ENCODE measurements at places on chromosomes 3 and 15. TPM values are rescaled to one million over a fixed set of nuclear protein-coding genes. Genes with fewer than 3 reads are reported as not detected.
A peak's percentile ranks its signal among the peaks of the same experiment; 100 is the strongest.

The MYO5C gene
- 28.4 TPM for total RNA-seq

DNA sequence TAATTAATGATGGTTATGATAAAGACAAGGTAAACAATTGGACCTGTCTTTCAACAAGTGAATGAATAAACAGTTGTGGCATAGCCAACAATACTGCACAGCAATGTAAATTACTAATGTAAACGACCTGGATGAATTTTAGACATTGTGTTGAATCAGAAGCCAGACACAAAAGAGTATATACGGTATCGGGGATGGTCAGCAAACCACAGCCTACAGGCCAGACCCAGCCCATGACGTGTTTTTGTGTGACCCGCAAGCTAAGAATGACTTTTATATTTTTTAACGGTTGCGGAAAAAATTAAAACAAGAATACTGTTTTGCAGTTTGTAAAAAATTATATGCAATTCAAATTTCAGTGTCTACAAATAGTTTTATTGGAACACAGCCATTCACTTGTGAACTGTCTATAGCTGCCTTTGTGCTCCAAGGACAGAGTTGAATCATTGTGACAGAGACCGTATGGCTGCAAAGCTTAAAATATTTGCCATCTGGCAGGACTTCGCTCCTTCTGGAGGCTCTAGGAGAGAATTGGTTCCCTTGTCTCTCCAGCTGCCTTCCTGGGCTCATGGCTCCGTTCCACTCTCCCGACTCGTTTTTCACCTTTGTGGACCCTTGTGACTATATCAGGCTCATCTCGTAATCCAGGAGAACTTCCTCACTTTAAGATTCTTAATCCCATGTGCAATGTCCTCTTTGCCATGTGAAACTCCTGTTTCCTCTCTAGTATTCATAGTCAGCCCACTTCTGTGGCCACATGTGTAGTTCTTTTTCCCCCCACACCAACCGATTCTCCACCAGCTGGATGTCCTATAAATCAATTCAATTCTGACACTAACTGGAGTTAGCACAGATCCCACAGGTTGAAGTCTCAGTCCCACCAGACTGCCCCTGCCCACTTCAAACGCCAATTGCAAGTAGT lies 72.7 kb downstream of the CMTM8 start:
- no peaks in the 10 kb centered on the region for H3K4me1 ChIP-seq
- H3K27me3 ChIP-seq = no peaks in the 10 kb centered on the region
- peak; percentile 75 for DNase-seq
- H3K36me3 ChIP-seq = no peaks in the 10 kb centered on the region
- no peak overlapping the region for H3K27ac ChIP-seq
- H3K4me3 ChIP-seq = no peak overlapping the region

DNA sequence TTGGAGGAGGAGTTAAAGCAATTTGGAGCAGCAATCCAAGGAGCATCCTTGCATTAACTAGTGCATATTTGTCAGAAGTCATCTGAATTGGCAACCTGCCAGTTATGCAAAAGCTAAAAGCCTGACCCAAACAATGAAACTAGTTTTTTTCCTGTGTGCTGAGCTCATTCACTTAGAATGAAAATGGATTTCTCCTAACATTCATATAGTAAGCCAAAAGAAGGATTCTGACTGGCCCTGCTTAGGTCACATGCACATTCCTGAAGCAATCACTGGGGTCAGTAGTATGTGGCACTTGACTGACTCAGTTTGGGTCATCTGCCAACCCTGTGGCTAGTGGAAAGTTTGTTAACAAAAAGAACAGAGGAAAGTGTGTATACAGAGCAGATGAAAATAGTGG lies 30.5 kb downstream of the OXSM start:
- DNase-seq = peak; percentile 66
- H3K27ac ChIP-seq = no peak overlapping the region
- H3K4me1 ChIP-seq = no peaks in the 10 kb centered on the region
- H3K36me3 ChIP-seq = no peaks in the 10 kb centered on the region
- no peaks in the 10 kb centered on the region for H3K27me3 ChIP-seq
- H3K4me3 ChIP-seq = no peak overlapping the region

GRCh38 chr3:81554801-81555200 lies 206.6 kb downstream of the GBE1 start:
- H3K4me3 ChIP-seq = no peak overlapping the region
- H3K36me3 ChIP-seq = no peaks in the 10 kb centered on the region
- no peak overlapping the region for H3K27ac ChIP-seq
- H3K4me1 ChIP-seq = peaks cover 5% of the 10 kb centered on the region

GRCh38 chr15:53274630-53275029 lies 484.5 kb upstream of the ONECUT1 start:
- H3K27ac ChIP-seq = no peak overlapping the region
- no peaks in the 10 kb centered on the region for H3K27me3 ChIP-seq
- no peaks in the 10 kb centered on the region for H3K36me3 ChIP-seq
- DNase-seq = no peak
- H3K4me1 ChIP-seq = no peaks in the 10 kb centered on the region

DNA sequence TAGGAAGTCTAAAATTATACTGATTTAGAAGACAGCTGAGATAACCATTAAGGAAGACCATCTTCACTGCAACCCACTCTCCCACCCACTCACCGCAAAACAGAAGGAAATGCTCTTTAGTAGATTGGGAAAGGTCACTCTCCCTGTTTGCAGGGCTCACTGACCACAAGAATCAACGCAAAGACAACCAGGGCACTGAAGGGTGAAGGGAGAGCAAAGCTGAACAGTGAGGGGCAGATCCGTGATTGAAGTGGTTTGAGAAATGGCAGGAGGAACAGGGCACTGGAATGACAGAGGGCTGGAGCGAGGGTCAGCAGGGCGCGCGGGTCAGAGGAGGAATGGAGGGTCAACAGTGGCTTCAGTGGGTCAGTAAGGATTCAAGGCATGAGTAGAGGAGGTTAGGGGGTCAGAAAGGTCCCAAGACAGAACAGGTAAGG lies 520 bp downstream of the MESD start:
- no peak for DNase-seq
- H3K27me3 ChIP-seq = no peaks in the 10 kb centered on the region
- H3K36me3 ChIP-seq = no peaks in the 10 kb centered on the region
- peak overlapping the region; percentile 93 for H3K27ac ChIP-seq
- H3K4me1 ChIP-seq = peaks cover 64% of the 10 kb centered on the region
- H3K4me3 ChIP-seq = peak overlapping the region; percentile 97

The SLC24A5 gene
- not detected for total RNA-seq

DNA sequence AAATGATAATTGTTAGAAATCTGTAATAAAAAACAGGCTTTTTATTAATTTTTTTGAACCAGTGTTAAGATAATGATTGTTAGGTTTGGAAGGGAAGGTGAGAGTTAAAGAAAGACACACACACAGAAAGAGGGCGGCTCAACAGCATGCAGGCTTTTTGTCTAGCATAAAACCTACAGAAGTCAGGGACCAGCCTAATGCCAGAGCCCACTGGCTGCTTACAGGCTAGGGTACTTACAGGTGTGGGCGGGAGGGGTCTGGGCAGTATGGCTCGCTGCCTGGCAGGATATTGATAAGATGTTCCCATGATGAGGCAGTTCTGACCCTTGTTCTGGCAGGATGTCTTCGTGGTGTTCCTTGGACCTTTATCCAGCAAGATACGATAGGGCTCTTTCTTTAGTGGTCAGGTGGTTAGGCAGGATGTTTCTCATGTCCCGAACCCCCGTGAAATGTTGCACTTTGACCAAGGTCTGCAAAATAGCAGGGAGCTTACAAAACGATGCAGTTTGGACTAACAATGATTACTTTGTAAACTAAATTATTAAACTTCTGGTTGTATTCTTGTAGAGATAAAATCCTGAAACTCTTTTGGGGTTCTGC lies 84.7 kb downstream of the DCUN1D1 start:
- H3K4me1 ChIP-seq = no peaks in the 10 kb centered on the region
- H3K4me3 ChIP-seq = no peak overlapping the region
- H3K36me3 ChIP-seq = peaks cover 94% of the 10 kb centered on the region
- no peaks in the 10 kb centered on the region for H3K27me3 ChIP-seq

The AMIGO3 gene
- total RNA-seq = not detected

The FOXB1 gene
- total RNA-seq = not detected

The GOLGA8R gene
- 7.9 TPM for total RNA-seq

DNA sequence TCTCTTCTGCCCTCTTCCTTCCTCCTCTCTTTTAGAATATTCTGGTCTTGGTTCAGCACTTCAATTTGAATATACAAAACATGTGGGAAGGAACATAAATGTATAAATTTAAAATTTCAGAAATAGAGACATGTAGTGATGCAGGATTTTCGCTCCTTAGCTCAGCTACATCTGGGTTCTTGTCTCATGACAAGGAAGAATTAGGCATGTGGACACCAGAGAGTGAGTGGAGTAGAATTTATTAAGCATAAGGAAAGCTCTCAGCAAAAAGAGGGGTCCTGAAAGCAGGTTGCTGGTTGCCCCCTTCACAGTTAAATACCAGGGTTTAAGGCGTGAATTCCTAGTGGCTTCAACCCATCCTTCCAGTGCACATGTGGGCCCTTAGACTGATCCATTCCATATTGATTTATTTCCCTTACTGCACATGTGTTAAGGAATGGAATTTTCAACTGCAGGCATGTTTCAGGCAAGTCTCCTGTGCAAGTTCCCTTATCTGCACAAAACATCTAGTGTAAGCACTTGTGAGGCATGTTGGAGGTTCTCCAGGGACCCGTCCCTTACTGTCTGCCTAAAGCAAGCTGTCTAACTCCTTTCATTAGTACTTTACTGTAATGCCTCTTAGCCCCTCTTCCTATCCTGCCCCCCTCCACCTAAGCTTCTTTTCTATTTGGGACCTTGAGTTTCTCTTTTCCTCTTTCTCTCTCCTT lies 133.2 kb upstream of the STRIT1 start:
- no peak for DNase-seq
- H3K27ac ChIP-seq = no peak overlapping the region
- H3K36me3 ChIP-seq = no peaks in the 10 kb centered on the region
- H3K4me3 ChIP-seq = no peak overlapping the region
- no peaks in the 10 kb centered on the region for H3K27me3 ChIP-seq
- H3K4me1 ChIP-seq = no peaks in the 10 kb centered on the region

The ALDH1A2 gene
- 4.4 TPM for total RNA-seq

The RASL12 gene
- 0.58 TPM for total RNA-seq

- no peaks in the 10 kb centered on the region for H3K36me3 ChIP-seq
- no peaks in the 10 kb centered on the region for H3K4me1 ChIP-seq
Measured at GRCh38 chr3:85259748-85260147, 301.0 kb downstream of the CADM2 start.

GRCh38 chr3:59558906-59559720 lies 509.3 kb upstream of the CFAP20DC start:
- no peak overlapping the region for H3K27ac ChIP-seq
- H3K36me3 ChIP-seq = no peaks in the 10 kb centered on the region
- no peak for DNase-seq
- H3K27me3 ChIP-seq = no peaks in the 10 kb centered on the region
- H3K4me1 ChIP-seq = no peaks in the 10 kb centered on the region

- DNase-seq = no peak
- H3K4me1 ChIP-seq = peaks cover 14% of the 10 kb centered on the region
- no peaks in the 10 kb centered on the region for H3K27me3 ChIP-seq
- H3K4me3 ChIP-seq = no peak overlapping the region
Measured at GRCh38 chr3:178341636-178342035, 194.6 kb upstream of the KCNMB2 start.

The XRN1 gene
- total RNA-seq = 98.0 TPM

GRCh38 chr3:155991847-155992246 lies 121.4 kb downstream of the GMPS start:
- no peaks in the 10 kb centered on the region for H3K36me3 ChIP-seq
- H3K27ac ChIP-seq = no peak overlapping the region
- H3K4me3 ChIP-seq = no peak overlapping the region
- DNase-seq = no peak
- no peaks in the 10 kb centered on the region for H3K4me1 ChIP-seq

The FGD5 gene
- total RNA-seq = 22.8 TPM

DNA sequence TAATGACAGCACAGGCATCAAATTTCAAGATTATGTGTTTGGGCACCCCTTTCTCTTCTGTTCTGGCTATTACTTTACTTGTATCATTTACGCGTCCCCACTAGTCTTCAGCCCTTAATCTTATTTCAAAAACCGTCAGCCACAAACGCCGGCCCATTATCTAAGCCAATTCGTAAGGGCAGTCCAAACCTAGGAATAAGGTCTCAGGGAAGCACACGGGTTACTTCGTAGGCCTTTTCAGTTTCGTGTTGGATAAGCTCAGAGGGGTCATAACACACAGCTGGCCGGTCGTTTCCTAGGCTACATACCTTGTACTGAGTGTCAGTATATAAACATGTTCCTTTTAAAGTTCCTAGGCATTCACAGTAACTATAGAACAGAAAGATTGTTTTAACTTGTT lies 5.1 kb upstream of the DNAAF4 start:
- no peaks in the 10 kb centered on the region for H3K27me3 ChIP-seq
- H3K36me3 ChIP-seq = no peaks in the 10 kb centered on the region
- H3K27ac ChIP-seq = no peak overlapping the region
- no peak for DNase-seq

DNA sequence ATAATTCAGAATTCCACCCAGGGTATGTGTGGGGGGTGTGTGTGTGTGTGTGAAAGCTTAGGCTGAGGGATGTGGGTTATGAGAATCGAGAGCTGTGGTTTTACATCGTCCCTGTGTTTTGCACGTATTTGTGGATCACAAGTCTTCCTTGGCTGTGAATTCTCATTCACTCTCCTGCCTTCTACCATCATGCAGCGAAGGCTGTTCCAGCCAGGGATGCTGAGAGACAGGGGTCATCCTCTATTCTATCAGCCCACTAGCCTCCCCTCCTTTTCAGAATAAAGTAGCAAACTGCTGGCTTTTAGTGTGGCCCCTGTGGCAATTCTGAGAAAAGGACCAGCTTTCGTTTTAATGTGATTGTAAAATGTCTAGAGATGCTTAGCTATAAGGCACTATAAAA lies 460.6 kb upstream of the NR2F2 start:
- no peak overlapping the region for H3K4me3 ChIP-seq
- no peaks in the 10 kb centered on the region for H3K36me3 ChIP-seq
- H3K27ac ChIP-seq = no peak overlapping the region
- H3K4me1 ChIP-seq = no peaks in the 10 kb centered on the region
- no peaks in the 10 kb centered on the region for H3K27me3 ChIP-seq
- no peak for DNase-seq

DNA sequence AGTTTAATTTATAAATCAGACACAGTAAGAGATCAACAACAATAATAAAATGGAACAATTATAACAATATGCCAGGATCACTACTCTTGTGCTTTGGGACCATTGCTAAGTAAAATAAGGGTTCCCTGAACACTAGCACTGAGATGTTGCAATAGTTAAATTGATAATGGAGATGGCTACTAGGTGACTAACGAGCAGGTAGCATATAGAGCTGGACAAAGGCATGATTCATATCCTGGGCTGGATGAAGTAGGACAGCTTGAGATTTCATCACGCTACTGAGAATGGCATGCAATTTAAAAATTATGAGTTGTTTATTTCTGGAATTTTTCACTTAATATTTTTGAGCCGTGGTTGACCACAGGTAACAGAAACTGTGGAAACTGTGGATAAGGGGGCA lies 20.7 kb upstream of the MYZAP start:
- no peaks in the 10 kb centered on the region for H3K27me3 ChIP-seq
- no peak overlapping the region for H3K27ac ChIP-seq
- H3K4me3 ChIP-seq = no peak overlapping the region
- no peak for DNase-seq
- no peaks in the 10 kb centered on the region for H3K36me3 ChIP-seq
